ENCODE measurements at places on chromosomes 4 and X.
A peak's percentile ranks its signal among the peaks of the same experiment; 100 is the strongest.

DNA sequence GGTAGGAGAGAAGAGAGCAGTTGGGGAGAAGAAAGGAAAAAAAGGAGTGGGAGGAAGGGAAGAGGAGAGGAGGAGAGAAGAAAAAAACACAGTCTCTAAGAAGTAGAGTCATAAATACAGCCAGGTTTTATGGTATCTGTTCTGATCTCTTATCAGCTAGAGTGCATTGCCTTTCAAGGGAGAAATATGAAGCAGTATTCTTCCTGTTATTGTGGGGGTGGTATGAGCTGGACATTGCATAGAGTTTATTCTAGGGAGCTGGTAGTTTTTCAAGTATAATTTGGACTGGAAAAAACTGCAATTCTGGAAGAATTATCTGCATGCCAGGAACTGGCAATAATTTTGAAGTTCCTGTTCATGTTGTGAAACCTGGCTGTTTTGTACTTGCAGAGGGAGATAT, 54.9 kb upstream of the TAB3 start:
- no peak for DNase-seq

DNA sequence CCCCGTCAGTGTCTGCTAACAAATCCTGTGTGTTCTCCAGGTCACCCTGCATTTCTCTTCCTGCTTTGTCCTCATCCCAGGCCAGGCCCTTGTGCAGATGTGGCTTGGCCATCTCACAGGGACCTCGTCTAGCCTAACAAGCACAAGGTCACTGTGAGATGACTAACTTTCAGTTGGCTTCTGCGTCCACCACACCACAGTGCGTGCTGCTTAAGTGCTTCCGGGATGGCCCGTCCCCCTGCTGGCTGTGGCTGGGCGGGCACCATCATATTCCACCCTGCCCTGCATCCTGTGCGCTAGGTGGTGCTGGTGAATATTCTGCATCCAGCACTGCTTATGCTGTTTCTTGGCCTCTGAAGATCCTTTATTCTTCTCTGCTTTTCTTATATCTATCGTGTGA, 33.8 kb downstream of the RBBP7 start:
- no peak for DNase-seq

- DNase-seq: no peak
Measured at GRCh38 chr4:38691251-38692008, 27.4 kb downstream of the KLF3 start.

GRCh38 chrX:119067023-119067739, 5.6 kb upstream of the CT47C1 start:
- no peak for DNase-seq

DNA sequence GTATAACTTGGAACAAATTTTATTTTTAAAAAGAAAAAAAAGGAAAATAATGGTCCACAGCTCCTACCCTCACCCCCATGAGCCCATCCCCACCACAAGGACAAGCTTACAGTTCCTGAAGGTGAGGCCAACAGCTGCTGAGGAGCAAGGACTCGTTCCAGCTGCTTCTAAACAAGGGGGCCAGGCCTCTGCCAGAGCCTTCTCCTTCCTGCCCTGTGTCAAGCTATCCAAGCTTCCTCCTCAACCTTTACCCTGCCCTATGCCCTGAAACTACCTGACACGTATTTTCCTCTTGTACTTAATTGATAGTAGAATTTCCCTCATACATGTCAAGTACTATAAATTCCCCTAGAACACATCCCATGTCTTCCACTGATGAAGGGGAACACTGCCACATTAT, 8.8 kb downstream of the SH3D19 start:
- DNase-seq: no peak

- peak; percentile 60 for DNase-seq
Measured at GRCh38 chr4:140305053-140305452, 68.4 kb upstream of the SCOC start.

GRCh38 chr4:113901994-113902787, 77.3 kb downstream of the ARSJ start:
- DNase-seq: no peak

DNA sequence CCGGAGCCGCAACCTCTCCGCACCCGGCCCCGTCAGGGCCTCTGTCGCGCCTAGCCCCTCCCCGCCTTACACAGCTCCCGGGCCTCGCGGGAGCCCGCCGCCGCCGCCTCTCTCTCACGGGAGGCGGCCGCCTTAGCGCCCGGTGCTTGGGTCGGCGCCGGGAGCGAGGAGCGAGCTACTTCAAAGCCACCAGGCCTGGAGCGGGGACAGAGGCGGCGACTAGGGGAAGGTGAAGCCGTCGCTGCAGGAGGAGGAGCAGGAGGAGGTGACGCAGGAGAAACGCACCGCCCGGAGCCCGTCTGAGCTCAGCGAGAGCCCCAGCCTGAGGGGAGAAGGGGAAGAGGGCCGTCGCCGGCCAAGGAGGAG, 250 bp downstream of the USP9X start:
- no peak for DNase-seq

DNA sequence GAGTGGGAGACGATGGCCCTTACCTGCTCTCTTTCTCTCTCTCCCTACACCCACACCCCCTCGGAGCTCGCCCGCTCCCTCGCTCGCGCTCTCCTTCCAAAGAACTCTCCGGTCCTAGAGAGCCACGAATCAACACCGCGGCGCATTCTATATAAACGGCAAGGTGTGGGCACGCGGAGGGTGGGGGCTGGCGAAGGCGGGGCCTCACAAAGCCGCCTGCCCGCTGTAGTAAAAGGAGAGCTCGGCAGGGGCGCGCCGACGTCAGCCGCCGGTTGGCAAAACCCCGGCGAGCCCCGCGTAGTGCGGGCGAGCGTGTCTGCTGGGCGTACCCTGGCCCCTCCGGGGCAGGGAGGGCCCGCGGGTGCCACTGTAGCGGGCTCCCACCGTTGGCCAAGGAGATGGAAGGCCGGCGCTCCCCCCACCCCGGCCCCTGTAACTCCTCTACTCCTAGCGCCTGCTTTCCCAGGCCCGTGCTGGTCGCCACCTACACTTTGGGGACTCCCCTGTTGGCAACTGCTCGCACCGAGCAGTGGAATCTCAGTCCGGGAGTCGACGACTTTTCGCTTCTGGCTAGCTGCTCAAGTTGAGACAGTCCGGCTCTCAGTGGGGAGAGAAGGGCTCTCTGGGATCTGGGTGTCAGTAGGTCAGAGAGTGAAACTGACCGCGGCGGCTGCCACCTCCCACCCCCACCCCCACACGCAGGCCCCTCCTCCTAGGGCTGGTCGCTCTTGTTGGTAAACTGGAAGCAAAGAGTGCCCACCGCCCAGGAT, 325.5 kb upstream of the F9 start:
- DNase-seq: no peak

- no peak for DNase-seq
Measured at GRCh38 chr4:55634417-55635128, 1.5 kb downstream of the NMU start.

- no peak for DNase-seq
Measured at GRCh38 chr4:3121110-3121509, 46.6 kb downstream of the HTT start.

GRCh38 chr4:6179362-6179761, 21.0 kb downstream of the JAKMIP1 start:
- no peak for DNase-seq

DNA sequence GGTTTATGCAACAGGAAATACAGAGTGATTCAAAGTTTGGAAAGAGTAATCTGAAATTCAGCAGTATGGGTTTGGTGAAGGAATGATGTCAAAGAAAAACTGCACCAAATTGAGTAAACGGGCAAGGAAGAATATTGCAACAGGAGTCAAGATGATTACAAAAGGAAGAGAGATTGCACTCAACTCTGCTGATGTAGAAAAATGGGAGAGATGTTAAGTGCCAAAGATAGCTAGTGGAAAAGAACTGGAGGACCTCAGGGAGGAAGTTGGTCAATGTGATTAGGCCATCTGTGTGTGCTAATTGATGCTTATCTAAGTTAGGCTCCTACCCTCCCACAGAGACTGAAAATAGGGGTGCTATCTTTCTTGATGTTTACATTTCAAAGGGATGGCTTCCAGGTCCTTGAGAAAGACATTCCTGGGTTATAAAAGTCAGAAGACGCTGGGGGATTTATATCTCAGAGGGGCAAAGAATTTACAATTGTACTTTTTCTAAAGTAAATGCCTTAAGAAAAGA, 167.4 kb upstream of the FAM47A start:
- DNase-seq: no peak

DNA sequence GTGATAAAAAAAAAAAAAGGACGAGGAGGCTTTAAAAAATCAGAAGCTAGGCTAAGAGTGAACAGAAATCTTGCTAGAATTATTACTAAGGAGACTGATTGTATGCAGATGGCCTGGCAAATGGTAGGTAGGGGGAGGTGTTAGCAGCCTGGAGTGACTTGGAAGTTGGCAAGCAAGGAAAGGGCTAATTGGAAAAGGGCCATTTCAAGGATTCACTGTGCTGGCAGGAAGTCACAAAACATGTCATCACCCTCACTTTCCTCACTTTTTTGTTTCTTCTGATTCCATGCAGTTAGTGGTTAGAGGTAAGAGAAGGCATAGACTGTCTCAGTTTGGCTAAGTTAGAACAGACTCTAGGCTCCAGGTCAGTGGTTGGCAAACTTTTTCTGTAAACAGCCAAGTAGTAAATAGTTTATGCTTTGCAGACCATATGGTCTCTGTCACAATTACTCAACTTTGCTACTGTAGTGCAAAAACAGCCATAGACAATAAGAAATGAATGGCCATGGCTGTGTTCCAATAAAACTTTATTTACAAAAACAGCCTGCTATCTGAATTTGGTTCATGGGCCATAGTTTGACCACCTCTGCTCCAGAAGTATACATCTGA, 646.5 kb upstream of the ACTRT1 start:
- no peak for DNase-seq
